ENCODE measurements at places on chromosomes 1 and 21.

DNA sequence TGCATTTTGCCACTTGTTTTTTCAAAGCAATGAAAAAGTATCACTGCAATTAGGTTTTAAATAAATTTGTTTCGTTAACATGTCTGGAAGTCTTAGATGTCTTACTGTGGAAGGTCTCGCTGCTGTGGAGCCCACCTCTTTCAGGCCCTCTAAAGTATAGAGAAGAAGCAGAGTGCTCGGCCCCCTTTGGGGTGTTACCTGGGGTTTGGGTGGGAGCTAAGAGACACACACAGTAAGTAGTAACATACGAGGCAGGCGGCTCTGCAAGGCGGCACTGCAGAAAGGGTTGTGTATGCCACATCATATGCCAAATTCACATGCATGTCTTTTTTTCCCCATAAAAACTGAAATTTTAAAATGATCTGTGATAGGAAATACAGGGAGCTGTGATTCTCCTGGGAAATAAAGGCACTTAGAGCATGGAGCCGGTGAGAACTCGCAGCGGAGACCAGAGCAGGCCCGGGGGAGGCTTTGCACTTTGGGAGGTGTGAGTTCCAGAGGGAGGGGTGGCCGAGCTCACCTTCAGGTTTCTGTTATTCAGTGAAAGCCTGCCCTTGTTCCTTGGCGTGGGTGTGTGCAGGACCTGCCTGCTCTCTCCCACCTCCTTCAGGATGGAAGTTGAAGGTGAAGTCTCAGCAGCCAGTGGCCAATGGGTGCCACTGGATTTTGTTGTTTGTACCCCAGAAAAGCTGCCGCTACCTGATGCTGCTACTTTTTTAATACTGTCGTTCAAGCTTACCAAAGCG lies 35.7 kb upstream of the PWP2 start:
- DNase-seq, result no peak

DNA sequence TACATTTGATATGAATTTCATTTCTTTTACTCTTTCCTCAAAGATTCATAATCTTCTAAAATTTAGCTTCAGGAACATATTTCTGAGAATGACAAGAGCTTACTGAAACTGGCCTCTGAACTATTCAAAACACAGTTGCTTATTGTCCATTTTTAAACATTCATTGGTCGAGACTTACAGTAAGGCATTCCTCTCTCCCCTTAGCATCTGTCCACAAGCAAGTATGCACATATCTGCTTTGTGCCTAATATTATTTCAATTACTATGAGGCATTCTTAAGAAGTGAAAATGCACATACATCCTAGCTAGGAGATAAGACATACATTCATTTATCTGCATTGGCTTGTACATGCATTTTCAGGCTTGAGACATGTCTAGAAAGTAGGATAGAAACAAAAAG lies 488.7 kb downstream of the PTBP2 start:
- DNase-seq, result no peak

DNA sequence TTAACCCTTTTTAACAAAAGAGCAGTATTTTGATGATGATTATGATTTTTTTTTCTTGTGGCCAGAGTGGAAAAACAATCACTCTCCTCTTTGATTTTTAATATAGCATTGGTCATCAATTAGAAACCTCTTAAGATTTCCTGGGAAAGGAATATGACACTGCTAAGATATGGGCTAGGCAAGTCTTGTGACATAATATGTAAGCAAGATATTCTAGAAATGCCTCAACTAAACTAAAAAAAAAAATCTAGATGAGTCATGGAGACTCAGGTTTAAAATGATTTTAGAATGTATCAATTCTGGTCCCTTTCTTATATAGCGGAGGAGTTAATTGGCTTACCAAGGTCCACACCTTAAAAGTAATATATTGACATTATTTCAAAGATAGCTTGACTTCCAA lies 60.3 kb upstream of the JUN start:
- no peak for DNase-seq

DNA sequence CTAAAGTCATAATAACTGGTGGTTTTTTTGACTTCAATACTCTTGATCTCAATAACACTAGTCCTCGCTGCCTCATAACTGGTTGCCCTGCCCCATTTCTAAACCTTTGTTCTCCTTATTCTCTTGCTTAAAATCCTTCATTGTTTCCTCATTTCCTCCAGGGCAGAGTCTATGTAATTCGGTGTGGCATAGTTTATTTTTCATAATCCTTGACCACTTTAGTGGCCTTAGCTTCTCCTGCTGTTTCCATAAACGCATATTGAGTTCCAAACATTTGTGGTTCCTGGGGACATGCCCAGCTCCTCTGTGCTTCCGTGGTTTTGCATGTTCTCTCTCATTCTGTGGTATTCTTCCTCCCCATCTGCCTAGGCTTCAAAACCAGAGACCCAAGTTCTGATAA lies 19.0 kb upstream of the TLCD4 start:
- DNase-seq, result no peak

DNA sequence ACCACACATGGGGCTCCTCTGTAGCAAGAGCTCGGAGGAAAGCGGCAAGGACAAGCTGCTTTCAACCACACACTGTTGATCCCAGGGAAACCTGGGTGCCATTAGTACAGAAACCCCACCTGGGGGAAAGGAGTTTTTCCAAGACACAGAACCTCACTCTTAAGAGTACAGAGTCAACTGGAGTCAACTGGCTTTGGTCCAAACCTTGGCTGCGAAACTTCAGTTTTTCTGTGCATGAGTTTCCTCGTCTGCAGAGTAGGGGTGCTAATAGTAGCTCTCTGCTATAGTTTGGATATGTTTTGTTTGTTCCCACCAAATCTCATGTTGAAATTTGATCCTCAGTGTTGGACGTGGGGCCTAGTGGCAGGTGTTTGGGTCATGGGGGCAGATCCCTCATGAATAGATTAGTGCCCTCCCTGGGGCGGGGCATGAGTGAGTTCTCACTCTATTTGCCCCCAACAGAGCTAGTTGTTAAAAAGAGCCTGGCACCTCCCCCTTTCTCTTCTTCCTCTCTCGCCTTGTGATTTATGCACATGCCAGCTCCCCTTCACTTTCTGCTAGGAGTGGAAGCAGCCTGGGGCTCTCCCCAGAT lies 161.1 kb downstream of the PIGK start:
- no peak for DNase-seq

DNA sequence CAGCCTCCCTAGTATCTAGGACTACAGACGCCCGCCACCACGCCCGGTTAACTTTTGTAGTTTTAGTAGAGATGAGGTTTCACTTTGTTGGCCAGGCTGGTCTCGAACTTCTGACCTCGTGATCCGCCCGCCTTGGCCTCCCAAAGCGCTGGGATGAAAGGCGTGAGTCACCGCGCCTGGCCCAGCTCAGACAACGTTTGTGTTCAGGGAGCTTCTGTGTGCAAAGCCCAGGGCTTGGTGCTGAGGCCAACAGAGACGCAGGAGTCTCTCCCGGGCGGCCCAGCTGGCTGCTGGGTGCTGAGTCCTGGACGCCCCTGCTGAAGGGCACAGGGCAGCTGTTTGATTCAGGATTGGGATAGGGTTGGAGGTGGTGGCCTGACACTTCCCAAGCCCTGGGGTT lies 3.0 kb downstream of the PRKCZ start:
- no peak for DNase-seq

DNA sequence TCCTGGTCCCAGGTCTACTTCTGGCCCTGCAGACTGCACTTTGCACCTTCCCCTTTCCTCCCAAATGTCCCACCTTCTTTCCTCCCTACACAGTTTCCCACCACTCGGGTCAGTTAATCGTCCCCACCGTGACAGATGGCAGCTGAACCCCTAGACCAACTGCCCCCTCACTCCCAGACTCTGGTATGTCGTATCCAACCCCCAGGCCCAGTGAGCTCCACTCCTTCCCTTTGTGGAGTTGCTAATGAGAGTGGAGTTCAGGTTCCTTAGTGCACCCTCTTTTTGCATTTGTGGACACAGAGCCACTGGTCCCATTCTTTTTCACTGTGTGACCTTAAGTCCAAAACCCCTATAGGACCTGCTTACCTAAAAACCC lies 1.8 kb downstream of the MAN1C1 start:
- DNase-seq, result no peak

- DNase-seq, result no peak
Measured at GRCh38 chr1:35452106-35452774, 105.0 kb downstream of the KIAA0319L start.

- no peak for DNase-seq
Measured at GRCh38 chr1:29767088-29767685, 530.9 kb downstream of the PTPRU start.

GRCh38 chr1:5947978-5948680 lies 44.1 kb downstream of the NPHP4 start:
- DNase-seq, result no peak

DNA sequence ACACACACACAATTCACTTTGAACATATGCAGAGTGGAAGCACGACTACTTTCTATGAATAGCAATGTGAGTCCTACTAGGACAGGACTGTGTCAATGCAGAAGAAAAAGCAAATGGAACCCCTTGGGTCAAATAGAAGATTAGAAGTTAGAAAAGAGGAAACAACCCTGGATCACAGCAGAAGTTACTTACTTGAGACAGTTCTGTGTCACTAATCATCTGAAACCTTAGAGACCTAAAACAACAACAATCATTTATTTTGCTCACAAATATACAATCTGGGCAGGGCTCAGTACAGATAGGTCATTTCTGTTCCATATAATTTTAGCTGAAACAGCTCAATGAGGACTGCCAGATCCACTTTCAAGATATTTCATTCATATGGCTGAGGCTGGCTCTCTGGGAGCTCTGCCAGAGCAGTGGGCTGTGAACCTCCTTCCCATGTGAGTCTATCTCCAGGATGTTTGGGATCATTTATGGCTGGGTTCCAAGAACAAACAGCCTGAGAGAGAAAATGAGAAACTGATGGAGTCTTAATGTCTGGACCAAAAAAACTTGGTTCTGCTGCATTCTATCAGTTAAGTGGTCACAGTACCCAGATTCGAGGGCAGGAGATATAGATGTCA lies 42.5 kb upstream of the IL10 start:
- DNase-seq, result no peak

- DNase-seq, result no peak
Measured at GRCh38 chr1:119762409-119762808, 6.3 kb downstream of the HMGCS2 start.

DNA sequence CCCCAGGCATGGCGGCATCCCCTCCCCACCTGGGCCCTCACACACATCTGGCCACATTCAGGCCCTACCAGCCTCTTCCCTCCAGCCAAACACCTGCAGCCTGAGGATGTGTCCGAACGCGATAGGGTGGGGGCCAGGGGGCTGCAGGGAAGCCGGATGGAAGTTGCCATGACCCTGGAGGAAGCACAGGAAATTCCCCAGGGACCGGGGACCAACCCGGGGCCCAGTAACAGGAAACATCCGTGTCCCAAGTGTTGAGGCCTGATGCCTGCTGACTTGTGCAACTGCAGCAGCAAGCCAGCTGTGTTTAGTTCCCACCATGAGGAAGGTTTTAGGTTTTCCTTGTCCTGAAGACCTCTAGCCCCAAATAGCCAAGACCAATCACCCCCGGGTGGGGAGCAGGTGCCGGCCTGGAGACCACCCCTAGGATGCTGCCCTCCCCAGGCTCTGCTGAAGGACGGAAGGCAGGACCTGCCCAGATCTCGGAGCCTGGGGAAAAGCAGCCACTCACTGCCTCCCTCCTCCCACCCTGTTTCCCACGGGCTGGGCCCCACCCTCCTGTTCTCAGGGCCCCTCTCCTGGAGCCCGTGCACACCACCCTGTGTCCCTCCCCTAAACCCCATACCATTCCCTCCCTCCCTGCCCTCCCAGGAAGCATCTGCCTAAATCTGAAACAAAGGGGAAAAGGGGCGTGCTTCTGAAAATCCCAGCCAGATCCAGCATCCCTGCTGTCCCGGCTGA lies 29.8 kb downstream of the MEGF6 start:
- no peak for DNase-seq

DNA sequence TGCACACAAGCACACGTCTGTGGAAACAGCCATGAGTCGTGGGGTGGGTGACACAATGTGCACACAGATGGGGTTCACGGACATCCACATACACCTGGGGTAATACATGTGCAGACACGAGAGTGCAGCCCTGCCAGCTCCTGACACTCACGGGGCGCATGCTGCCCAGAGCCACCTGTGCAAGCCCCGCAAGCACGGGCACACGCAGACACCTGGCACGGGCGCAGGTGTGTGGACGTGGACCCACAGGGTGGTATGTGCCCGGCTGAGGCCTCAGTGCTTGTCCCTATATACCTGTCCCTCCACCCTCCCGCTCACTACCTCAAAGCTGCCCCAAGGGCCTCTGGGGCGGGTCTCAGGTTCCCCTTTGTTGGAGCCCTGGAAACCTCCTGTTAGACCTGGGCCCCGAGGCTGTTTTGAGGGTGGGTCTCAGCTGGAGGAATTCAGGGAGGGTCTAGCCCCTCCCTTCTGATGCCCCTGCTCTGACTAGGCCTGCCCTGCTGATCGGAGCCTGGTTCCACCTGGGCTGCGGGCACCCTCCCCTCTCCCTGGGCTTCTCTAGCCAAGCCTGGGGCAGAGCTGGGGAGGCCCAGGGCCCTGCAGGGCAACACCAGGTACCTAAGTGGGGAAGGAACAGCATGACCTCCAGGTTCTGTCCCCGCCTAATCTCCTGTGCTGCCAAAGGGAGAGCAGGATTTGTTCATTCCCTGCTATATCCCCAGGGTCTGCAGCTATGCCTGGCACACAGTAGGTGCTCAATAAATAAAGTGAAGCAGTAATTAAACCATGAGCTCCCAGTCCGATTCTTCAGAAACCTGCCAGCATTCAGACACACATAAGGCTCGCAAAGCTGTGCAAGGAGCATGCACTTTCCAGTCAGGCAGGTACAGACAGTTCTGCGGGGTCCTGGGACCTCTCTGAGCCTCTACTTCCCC lies 49.1 kb downstream of the DMRTB1 start:
- DNase-seq, result no peak

DNA sequence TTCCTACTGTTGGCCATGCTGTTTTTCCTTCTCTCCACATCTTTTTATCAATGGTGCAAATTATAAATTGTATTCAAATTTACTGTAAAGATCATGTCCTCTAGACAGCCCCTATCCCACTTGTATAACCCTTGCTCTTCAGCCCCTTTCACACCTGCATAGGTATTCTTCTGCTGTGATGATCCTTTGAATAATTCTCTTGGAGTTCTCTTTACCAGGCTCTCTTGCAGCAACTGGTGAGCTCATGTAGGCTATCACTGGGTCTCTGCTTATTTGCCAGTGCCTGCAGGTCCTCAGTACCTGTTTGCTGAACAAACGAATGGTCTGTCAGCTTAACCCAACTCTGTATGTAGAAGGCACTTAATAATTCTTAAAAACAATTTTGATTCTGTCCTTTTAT lies 8.2 kb downstream of the PTPRC start:
- DNase-seq, result no peak

DNA sequence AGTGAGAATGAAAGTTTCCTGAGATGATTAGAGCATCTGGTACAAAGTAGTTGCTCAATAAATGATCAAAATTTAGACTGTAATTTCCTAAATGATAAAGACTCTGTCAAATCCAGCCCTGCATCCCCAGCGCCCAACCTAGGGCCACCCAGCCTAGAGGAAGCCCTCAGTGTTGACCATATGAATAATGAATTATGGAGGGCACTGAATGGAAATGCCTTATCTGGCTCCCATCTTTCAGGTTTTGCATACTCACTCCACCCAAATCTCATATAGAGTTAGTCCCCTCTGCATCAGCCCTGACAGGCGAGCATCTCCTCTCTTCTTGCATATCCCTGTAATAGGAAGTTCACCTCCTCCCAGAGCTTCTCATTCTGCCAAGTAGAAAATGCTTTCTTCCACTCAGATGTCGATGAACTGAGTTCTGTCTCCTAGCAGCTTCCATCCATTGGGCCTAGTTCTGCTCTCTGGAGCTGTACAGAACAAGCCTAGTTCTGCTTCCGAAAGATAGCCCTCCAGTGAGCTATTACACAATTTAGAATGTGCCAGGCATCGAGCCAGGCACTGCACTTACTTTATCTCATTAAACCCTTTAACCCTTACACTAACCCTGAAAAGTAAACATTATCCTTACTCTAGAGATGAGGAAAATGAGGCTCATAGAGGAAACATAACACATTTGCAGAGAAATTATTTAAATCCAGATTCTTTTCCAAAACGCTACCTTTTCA lies 20.9 kb downstream of the COA7 start:
- no peak for DNase-seq
